ENCODE measurements at places on chromosomes 7 and 10.

DNA sequence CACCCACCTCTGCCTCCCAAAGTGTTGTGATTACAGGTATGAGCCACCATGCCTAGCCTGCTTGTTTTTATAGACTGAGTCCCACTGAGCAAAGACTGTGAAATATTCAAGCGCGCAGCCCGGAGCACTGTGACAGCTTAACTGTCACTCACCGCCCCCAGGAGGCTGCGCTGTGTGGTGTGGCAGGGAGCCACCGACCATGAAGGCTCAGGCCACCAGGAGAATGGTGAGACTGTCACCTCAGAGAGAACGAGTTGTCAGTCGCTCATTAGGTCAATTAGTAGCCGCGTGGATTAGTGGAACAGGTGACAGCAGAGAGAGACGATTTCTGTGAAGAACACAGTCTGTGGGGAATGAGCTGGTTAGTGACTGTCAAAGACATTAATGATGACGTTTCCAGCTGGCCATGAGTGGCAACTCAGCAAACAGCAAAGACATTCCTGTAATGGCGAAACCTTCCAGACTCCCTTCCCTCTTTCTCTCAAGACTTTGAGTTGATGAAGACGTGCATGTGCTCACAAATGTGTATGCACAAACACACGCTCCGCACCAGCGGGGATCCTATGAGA is 64.5 kb downstream of the CYCS start:
- DNase-seq = no peak

DNA sequence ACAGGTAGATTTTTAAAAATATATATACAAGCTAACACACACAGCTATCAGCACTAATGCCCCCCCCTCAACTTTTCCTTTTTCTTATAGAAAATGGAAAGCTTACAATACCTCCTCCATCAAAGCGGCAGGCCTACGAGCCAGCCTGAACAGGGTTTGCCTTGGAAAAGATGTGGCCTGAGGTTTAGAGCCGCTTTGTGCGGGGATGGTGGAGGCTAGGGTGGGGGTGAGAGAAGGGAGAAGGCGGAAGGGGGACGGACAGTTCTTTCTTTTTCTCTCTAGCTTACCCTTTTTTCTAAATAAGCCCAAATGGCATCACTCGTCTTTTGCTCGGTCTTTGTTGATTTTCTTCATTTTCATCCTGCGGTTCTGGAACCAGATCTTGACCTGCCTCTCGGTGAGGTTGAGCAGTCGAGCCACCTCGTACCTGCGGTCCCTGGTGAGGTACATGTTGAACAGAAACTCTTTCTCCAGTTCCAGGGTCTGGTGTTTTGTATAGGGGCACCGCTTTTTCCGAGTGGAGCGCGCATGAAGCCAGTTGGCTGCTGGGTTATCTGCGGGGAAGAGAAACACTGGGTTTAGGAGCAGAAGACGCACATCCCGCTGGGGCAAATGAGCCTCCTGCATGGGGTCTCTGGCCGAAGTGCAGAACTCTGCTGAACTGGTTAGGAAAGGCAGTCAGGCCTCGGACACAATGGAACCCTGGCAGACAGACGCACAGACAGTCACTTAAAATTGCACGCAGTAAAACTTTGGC is 1.9 kb downstream of the HOXA9 start:
- DNase-seq = no peak

DNA sequence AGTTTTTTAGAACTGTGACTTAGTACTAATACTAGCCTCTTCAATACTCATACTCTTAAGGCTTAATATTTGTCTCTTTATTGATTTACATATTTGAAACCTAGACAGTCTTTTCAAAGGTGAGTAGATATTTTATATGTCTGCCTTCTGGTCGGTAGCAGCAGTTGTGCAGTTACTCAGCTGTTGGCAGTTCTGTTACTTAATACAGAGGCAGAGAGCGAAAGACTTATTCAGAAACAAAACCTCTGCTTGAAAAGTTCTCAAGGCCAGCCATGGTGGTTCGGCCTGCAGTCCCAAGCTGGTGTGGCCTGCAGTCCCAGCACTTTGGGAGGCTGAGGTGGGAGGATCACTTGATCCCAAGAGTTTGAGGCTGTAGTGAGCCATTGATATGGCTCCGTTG is 84.2 kb downstream of the AUTS2 start:
- DNase-seq = no peak

- DNase-seq = no peak
Measured at GRCh38 chr10:55476129-55476528, 675.1 kb upstream of the PCDH15 start.

- DNase-seq = no peak
Measured at GRCh38 chr7:135234727-135235126, 1.1 kb downstream of the STRA8 start.

DNA sequence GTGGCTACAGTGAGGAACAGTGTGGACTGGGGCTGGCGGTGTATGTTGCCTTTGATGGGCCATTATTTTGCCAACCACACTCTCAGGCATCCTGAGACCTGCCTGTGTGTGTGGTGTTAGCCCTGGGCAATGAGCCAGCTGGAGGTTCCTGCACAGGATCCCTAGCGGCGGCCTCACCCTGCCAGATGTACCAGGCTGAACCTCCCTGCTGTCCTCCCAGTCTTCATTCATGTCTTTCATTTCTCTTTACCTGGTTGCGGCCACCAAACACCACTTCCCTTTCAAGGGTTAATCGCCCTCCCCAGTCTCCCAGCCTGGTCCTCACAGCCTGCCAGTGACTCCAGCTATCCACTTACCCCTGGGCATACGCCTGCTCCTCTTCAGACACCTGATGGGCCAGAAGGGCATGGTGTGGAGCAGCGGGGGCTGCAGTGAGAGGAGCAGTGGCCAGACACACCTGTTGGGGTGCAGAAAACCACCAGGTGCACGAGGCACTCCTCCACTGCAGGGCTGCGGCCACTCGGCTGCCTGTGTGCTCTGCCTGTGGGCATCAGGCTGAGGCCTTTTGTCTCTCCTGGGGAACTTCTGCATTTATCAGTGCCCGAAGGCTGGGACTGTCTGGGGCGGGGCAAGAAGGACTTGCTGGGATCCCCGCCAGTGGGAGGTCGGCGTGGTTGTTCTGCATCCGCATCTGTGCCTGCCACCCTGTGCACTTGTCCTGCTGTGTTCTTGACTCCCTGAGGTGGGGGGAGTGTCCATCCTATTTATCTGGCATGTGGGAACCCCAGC is 111.6 kb downstream of the ARHGAP22 start:
- no peak for DNase-seq

DNA sequence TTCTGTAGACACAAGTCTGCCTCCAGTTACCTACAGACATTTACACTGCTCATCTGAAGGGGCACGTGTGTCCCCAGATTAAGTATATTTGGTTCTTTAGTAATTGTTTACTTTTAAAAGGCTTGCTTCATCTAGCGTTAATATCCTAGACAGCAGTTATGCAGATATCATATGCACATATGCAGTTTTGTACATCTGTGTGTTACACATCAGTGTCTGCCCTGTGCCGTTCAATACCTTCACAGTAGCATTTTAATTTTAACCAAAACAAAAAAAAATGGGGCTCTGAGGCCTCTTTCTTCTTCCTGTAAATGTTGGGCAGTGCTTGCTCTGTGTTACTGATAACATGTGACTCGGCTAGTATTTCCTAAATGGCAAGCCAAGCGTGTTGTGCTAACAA is 331.4 kb upstream of the MGMT start:
- DNase-seq = no peak

- DNase-seq = no peak
Measured at GRCh38 chr7:30240106-30240800, 44.1 kb upstream of the ZNRF2 start.

- DNase-seq = no peak
Measured at GRCh38 chr10:4022473-4022872, 237.5 kb upstream of the KLF6 start.

DNA sequence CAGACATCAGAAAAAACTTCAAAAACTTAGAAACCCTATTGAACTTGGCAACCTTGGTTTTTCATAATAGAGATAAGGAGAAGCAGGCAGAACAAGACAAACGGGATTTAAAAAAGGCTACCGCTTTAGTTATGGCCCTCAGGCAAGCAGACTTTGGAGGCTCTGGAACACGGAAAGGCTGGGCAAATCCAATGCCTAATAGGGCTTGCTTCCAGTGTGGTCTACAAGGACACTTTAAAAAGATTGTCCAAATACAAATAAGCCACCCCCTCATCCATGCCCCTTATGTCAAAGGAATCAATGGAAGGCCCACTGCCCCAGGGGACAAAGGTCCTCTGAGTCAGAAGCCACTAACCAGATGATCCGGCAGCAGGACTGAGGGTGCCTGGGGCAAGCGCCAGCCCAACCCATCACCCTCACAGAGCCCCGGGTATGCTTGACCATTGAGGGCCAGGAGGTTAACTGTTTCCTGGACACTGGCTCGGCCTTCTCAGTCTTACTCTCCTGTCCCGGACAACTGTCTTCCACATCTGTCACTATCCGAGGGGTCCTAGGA is 115.3 kb downstream of the NRCAM start:
- DNase-seq = no peak

- DNase-seq = no peak
Measured at GRCh38 chr10:91643700-91644099, 10.8 kb upstream of the PPP1R3C start.

- DNase-seq = no peak
Measured at GRCh38 chr7:131016230-131016629, 282.2 kb upstream of the KLF14 start.

DNA sequence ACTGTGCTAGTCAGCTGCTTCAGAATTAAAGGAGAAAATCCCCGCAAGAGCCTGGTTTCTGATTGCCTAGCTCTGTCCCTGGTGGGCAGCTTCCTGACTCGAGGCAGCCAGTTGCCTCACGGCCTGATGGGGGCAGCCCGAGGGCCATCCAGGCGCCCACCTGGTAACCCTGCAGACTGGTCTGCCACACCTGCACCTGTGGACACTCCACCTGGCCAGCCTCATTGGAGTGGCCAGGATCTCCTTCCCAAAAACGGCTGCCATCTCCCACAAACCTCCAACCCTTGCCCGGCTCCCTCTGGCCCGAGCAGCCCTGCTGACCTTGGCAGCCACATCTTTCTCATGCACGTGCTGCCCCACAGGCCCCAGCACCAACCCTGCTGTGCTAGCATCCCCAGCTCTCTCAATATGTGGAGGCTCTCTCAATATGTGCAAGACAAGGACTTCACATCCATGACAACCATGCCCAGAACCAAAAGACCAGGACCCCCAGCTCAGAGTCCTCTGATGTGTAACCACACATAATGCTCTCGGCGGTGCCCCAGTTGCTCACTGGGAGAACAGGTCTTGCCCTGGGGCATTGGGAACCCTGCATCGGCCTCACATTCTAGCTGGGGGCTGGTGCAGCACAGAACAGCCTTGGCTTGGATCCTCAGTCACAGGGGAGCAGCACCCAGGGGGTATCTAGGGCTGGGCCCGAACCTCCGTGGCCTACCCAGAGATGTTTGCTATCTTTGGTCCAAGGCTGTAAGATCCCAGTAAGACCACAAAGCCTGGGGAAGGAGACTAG is 14.6 kb downstream of the DRGX start:
- no peak for DNase-seq

- no peak for DNase-seq
Measured at GRCh38 chr10:8731121-8732095, 676.9 kb downstream of the GATA3 start.

DNA sequence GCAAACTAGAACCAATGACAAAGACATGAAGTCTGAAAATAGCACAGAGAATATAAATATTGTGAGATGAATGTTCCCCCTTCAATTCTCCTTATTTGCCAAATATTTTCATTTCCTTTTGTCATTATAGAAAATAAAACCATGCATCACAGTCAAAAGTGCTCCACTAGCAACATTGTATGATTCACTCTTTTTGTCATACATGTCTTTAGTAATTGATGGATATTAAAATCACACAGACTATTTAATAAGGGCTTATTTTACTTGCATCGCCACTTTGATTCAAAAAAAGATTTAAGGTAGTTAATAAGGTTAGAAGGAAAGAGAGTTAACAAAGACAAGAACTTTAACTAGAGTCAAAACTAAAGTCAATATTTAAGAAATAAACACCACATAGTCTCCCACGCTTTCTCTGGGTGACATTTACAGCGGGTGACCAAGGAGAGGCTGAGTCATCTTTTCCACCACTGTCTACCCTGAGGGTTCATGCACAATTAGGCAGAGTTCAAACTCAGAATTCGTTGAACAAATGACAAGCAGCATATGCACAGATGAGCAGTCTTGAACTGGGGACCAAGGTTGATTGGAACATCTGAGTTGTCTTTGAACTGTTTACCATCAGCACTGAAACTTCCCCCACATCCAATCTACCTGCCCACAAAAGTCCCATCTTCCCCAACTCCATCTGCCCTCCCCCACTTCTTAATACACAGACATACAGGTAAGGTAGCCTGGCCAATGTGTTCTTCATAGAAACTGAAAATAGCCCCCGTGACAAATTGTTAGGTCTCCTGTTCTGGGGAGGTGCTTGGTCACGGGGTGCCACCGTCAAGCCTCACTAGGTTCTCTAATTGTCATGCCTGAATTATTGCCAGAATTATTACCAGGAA is 42.5 kb downstream of the C7orf25 start:
- DNase-seq = no peak

- no peak for DNase-seq
Measured at GRCh38 chr10:100983868-100984671, 3.2 kb downstream of the MRPL43 start.

GRCh38 chr10:580778-581177 is 108.7 kb downstream of the DIP2C start:
- no peak for DNase-seq

DNA sequence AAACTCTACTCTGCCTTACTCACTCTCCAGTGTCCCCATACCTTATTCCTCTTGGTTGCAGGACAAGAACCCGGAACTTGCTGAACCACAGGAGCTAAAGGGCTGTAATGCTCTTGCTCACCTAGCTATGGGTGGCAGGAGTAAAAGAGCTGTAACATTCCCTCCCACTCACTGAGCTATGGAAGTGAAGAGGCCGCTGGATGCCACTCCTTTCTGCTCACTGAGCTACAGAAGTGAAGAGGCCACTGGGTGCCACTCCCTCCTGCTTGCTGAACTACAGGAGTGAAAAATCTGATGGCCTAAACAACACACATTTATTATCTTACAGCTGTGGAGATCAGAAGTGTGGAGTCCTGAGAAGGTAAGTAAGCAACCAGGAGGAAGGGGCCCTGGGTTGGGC is 17.5 kb downstream of the MRPS24 start:
- DNase-seq = no peak

- no peak for DNase-seq
Measured at GRCh38 chr10:6494936-6495592, 85.0 kb downstream of the PRKCQ start.

- no peak for DNase-seq
Measured at GRCh38 chr7:91323626-91324158, 59.5 kb downstream of the FZD1 start.

Measured in GM19239 (cell line).